NCI-H2029 treated with DMSO at 0.1 percent for 48 hours (cell line): ENCODE measurements at places on chromosomes 13 and 19.

DNA sequence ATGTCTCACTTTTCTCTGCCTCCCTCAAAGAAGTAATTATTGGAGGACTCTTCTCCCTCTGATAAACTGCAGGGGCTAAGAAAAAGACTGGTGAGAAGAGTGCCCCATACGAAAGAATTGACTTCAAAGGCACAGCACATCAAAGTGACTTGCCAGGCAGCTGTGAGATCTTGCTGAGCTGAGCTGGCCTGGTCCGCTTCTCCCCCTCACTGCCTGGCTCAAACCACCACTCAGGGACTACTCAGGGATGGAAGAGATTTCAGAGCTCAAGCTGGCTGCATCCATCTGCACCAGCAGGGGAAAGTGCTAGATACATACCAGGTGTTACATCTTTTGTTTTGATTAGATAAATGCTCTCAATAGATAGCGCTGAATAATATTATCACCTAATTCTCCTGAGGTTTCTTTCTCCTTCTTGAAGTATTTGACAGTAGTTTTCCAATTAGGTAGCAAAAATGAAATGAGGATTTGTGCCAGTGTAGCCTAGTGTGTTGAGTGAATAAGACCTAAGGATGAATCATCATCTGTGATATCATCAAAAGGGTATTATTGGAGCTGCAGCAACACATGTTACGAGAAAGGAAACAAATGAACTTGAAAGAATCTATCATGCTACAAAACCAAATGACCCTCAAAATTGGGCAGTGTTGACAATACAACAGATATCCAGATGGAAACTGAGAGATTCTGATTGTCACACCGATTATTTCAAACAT, 379.8 kb downstream of the TBC1D4 start:
- no peak for DNase-seq

DNA sequence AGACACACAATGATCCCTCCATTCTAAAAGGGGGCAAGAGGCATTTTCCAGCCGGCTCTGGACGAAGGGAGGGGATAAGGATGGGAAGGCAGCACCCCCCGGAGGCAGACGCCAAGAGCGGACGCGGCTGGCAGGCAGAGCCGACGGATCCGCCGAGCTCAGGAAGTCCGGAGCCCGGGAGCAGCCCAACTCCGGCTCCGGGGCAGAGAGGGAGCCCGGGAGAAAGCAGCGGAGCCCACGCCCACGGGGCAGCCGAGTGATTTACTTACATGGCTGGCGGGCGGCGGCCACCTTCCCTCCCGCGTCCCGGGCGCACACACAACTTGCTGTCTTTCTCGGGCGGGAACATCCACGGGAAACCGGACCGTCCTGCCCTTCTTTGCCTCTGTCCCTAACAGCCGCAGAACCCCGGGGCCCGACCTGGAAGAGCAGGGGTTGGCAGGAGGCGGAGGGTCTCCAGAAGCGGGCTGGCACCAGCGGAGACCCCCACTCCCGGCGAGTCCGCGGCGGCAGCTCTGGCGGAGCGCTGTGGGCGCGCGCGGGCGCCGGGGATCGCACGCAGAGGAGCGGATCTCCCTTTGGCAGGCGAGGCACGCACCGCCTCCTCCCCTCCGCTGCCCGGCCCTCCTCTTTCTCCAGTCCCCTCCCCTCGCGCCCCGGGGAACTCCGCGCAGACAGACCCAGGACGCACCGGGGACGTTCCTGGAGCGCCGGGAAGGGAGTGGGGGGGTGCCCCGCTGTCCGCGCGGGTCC, at the start of gene LHFPL6:
Gene LHFPL6, minus strand, starts transcription at position 580 of the 753 bp plus-strand sequence.
- no peak for DNase-seq

DNA sequence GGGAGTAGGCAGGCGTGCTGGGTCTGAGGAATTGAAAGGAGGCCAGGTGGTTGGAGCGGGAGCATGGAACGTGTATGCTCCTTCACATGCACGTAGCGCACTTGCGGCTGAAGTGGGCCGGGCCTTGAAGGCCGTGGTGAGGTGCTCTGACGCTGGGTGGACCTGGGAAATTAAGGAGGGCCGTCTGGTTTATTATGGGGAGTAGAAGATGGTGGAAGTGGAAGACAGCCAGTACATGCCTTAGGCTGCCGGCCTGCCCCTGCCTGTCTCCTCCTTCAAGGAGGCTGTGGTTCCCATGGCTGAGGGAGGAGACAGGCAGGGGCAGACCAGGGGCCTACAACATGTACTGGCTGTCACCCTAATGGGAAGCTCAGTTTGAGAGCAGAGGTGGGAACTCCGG, 23.9 kb downstream of the GATAD2A start:
- DNase-seq: no peak

DNA sequence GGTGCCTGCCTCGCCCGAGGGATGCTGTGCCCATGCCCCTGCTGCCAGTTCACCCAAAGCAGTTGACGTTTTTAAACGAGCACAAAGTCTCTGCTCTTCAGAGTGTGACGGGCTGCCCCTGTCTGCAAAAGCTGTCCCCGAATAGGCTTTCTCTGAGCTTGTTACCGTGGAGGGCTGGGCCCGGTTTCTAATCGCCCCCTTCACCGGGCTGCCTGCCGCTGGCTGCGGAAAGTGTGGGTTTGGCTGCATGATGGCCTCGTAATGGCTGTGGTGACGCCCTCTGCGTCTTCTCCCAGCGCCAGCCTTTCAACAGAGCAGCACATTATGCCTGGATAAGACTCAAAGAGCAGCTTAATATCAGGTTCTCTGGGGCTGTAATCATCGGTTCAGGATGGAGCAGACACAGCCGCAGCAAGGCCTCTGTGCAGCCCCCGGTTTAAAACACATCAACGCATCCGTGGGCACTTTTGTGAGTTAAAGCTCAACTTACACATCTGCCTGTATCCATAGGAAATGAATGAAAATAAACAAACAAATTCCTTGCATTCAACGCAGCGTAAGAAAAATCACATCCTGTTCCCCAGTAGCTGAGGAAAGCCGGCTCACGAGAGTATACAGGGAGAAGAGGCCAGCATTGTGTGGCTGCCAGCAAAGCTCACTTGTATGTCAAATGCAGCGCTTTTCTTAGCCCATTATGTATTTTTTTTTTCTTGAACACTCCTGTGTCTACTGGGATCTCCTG, 166.4 kb upstream of the SOX1 start:
- no peak for DNase-seq

DNA sequence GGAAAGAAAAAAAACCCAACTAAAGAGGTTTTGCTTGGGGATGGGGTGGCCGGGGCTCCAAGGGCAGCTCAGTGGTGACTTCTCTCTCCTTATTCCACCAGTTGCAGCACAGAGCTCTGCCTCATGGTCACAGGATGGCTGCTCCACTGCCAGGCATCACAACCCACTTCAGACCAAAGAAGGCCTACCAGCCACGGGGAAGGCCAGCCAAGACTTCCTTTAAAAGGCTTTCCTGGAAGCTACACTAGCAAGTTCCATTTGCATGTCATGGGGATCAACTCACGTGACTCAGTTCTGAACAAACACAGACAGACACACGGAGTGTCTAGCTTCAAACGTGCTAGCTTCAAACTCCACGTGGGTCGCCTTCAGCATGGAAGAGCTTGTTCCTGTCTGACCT, 13.2 kb upstream of the EIF3G start:
- no peak for DNase-seq

GRCh38 chr19:1445185-1445931, 4.6 kb upstream of the APC2 start:
- peak; percentile 12 for DNase-seq

DNA sequence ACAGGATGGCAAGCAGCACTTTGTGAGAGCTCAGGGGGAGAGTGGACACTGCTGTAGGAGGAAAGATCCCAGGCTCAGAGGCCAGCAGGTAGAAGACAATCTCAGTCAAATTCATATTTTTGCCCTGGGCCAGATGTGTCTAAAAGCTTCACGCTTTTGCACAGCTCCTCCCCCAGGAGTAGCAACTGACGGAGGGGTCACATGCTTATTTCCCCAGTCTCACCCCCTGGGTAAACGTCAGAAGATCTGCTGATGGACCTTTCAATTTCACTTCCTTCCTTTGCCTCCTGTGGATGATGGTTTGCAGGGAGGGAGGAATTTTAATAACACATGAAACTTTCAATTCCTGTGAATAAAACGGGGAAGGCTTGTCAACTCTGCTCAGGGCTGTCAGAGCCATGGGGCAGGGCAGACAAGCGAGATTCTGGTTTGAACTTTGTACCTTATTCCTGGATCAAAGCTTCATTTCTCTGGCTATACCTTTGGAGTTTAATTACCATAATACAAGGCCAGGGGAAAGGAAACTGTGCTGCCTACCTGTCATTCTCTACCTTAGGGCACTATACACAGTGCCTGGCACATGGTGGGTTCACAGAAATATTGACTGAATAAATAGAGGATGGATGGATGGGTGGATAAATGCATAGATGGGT, 41.0 kb downstream of the POU4F1 start:
- no peak for DNase-seq

GRCh38 chr13:76106763-76107162, 470.6 kb downstream of the LMO7 start:
- no peak for DNase-seq

DNA sequence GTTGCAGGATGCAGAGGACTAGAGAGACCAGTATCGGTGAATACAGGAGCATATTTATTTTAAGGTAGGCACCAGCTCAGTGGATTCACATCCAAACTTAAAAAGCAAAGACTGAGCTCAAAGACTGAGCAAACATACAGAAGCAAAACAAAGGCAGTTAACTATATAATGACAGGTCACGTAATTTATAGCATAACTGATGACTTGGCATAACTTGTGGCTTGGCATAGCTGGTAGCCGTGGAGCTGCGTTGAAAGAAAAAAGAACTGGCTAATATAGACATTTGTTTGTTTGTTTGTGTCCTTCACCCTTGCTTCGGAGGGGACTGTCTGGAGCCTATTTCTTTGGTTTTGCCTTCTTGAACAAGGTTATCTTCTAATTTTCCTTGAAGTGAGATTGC, 33.7 kb downstream of the ZNF493 start:
- no peak for DNase-seq

- DNase-seq: no peak
Observed at GRCh38 chr13:103952183-103952582, 886.0 kb upstream of the SLC10A2 start.

DNA sequence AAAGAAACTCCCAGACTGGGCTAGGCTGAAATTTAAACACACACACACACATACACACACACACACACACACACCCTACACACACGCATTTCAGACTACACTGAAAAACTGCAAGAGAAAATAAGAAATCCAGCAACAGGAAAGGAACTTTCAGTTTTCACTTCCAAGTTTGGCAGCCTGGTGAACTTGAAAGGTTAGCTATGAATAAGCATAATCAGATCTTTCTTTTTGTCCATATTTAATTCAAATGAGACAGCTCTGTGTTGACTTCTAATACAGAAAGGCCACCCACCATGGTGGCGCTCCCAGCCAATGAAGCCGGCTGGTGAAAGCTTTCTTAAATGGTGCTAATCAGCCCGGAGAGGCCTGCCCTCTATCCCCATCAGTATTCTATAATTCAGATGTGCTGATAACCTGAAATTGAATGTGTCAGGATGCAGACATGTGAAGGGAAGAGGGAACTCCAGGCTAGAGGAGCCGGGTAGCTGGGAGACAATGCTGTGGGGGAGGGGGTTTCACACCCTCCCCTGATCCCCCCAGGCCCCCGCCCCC, 108.3 kb upstream of the ZNF536 start:
- DNase-seq: no peak

DNA sequence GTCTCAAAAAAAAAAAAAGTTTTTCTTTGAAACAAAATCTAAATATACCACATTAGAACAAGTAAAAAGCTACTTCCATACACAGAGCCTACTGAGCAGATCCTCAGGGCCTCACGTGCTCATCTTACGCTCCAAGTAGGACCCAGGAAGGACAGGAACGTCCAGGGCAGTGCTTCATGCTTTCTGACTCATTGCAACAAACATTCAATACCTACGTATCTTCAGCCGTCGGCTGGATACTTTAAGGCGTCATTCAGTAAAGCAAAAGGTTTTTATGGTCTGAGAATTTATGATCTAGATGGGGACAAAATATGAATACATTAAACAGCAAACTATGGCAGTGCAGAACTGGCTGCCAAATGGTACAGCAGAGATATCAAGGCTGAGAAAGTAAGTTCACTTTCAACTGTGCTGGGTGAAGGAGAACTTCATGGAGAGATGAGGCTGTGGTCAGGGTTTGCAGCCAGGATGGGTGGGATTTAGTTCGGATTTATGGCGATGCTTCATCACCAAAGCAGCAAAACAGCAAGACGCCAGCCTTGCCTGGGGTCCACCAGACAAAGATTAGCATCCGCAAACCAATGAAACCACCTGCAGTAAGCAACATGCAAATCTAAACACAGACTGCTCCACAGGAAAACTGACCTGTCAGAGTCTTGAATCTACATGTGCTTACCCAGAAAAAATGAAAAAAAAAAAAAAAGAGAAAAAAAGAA, 20.5 kb downstream of the CARS2 start:
- no peak for DNase-seq

DNA sequence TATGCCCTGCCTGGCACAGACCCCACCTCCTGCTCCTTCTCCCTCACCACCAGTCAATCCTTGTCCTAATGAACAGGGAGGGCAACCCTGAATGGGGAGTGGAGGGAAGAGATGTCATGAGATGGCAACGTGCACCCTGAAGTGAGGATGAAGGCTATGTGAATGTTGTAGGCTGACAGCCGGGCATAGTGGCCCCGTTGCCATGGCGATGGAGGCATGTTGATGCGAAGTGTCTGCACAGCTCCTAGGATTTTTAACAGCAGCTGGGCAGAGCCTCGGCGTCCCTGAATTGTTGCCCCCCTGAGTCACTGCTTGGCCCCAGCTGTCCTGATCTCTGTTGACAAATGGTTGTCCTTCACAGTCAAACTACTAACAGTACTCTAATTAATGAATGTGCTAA, 4.8 kb upstream of the ALOX5AP start:
- no peak for DNase-seq

DNA sequence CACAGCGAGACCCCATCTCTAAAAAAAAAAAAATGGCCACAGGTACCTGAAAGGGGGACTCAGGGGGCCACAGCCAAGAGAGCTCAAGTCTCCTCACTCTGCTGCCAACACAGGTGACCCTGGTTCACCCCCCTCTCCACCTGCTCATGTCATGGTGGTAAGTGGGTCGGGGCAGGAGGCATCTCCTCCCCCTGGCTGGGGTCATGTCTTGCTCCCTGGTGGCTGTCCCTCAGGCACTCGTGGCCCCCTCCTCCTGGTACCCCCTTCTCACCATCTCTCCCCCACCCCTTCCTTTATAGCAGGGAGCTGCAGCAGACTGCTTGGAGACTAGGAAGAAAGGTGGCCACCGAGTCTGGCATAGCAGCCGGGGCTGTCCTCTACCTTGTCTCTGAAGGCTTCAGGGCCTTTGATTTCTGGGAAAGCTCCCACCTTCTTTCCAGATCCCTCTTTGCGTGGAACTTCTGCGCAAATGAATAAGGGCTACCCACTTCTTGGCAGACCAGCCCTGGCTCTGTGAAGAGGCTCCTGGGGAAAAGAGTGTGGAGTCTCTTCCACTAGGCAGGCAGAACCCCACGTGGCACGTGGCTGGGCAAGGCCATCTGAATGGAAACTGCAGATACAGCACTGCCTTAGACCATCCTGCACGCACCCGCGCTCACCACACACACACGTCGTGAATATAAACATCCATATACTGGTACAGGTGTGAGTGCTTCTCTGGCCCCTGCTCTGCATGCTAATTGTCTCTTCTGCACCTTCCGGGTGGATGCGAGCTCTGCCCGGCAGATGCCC, 20.1 kb upstream of the MIER2 start:
- DNase-seq: no peak
